ENCODE measurements at places on chromosomes 12 and 14.

DNA sequence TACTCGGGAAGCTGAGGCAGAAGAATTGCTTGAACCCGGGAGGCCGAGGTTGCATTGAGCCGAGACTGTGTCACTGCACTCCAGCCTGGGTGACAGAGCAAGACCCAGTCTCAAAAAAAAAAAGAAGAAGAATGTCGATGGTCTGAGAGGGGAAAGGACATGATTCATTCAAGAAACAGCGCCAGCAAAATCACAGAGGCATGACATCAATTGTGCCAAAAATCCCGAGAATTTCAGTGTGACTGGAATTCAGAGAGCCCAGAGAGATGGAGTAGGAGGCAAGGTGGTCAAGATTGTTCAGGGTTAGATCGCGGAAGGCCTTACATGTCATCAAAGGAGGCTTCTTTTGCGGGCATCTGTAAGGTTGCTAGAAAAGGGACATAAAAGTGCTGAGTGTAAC is 483.3 kb downstream of the VRK1 start:
- DNase-seq: no peak

DNA sequence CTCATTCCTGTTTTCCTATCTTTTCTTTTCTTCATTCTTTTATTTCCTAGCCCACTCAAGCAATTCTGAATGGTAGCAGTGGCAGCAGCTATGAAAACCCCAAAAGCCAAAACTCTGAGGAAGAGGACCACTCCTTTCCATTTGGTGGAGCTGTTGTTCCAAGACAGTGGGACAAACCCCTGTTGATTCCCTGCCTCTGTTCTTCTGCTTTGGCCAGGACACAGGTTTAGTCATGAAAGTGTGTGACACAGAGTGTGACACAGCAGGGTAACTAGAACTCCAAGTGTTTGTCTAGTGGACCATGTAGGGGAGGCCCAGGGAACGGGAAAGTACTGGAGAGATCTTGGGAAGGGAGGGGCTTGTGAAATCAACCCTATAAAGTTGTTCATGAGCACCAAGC is 71.1 kb downstream of the PTCSC3 start:
- no peak for DNase-seq

GRCh38 chr12:130796985-130797686 is 41.9 kb downstream of the STX2 start:
- peak; percentile 10 for DNase-seq

DNA sequence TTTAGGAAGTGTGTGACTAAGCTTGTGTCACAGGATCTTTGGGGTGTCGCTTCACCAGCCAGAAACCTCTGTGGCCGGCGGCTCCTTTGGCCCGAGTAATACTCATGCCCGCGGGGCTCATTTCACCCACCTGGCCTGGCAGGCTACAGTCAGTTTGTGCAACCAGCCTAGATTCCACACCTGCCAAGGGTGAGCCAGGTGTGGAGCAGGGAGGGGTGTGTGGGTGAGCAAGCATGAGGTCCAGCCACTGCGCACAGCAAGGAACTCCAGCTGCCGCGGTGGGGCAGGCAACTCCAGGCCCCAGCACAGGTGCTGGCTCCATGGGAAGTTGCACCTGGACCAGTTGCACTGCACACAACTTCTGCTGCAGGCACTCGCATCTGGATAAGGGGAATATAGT is 462.3 kb upstream of the LRFN5 start:
- no peak for DNase-seq

GRCh38 chr12:11877102-11877826 is 193.5 kb upstream of the BCL2L14 start:
- DNase-seq: no peak

Measured in T-helper 1 cell (primary cell).